NCI-H1436 treated with DMSO at 0.1 percent for 48 hours (cell line): ENCODE measurements at places on chromosomes 3 and 15.

GRCh38 chr3:131217296-131217741 lies 164.3 kb upstream of the NUDT16 start:
- DNase-seq = no peak

DNA sequence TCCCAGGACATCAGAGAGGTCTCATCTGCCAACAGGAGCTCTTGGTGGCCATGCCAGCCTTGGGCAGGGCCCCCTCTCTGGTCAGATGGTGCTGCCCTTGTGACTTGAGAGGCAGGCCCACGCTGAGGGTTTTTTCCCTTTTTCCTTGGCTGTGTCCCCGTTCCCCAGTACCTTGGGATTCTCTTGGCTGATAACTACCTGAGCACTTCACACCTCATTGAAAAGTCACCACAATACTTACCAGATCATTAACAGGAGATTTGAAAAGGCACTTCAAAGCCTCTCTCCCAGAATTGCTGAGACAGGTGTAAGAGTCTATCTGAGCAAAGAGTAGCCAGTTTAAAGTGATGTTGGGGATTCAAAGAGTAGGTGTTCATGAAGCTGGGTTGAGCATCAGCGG lies 15.1 kb upstream of the TMEM158 start:
- DNase-seq = no peak

- no peak for DNase-seq
Observed at GRCh38 chr3:100083209-100083608, 31.1 kb downstream of the FILIP1L start.

DNA sequence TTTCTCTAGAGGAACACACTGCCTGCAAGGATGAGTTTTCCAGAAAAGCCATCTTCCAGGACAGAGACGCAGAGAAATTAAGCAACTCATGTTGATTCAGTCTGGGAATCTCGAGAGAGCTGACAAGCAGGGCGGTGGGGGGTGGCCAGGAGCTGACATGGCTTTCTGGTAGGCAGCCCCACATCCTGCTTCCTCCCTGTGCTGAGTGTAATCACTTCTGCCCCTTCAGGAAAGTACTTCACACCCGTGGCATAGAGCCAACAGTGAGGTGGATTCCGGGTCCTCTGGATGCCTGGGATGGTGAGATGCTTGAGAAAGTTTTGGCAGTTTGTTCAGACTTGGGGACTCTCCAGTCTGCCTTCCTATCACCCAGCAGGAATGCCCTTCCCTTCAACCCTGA lies 221.1 kb downstream of the SLCO3A1 start:
- DNase-seq = no peak

DNA sequence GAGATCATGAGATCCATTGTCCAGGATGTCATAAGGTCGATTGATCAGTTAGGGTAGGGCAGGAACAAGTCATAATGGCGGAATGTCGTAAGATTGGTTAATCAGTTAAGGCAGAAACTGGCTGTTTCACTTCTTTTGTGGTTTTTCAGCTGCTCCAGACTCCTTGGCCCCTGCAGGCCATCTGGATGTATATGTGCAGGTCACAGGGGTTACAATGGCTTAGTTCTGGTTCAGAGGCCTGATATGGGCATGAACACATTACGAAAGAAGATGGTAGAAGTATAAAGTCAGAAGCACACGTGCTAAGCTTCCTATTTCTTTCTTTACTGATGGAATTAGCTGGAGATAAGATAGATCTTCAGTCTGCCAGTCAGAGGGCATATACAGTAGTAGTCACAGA lies 315.4 kb upstream of the LRRC3B start:
- DNase-seq = no peak

GRCh38 chr3:101536266-101536665 lies 23.3 kb upstream of the SENP7 start:
- no peak for DNase-seq
